Fibroblast of skin of left quadriceps (primary cell): ENCODE measurements at places on chromosomes 4 and X.

DNA sequence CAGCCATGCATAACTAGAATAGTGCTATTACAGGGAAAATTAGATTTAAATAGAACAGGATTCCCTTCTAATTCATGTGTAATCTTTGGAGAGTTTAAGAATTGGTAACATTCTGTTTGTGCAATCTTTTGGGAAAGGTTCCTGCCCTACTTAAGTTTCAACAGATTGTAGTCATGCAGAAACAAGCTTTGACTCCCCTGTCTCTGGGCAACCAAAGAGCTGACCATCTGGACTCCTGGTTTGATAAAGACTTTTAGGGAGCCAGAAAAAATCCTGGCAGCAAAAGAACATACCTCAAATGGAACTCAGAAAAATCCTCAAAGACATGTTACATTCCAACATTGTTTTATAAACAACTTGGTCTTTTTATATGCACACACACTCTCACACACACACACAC is 191.1 kb upstream of the NEIL3 start:
- peak; percentile 93 for DNase-seq

DNA sequence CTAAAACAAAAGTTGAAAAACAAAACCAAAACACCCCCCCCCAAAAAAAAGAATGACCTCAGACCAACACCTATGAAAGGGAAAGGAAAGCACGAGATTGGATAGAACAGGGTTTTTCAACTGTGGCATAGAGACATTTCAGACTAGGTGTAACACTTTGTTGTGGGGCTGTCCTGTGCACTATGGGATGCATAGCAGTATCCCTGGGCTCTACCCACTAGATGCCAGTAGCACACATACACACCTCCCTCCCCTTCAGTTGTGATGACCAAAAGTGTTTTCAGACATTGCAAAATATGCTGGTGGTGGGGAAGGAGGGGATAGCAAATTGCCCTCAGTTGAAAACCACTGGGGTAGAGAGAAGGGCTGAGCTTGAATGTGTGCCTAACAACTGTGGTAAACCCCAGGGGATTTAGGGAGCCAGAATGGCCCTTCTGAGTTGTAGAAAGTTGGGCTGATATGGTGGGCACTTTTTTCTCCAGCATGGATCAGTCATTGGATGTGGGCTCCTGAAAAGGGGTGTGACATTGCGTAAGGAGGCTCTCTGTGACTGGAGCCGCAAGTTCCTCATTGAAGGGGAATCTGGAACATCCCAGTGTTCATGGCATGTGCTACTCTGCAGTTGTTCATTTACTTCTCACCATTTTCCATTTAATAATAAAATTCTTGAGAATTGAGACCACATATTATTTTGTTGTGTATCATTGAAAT is 8.8 kb upstream of the GEMIN8 start:
- no peak for DNase-seq

DNA sequence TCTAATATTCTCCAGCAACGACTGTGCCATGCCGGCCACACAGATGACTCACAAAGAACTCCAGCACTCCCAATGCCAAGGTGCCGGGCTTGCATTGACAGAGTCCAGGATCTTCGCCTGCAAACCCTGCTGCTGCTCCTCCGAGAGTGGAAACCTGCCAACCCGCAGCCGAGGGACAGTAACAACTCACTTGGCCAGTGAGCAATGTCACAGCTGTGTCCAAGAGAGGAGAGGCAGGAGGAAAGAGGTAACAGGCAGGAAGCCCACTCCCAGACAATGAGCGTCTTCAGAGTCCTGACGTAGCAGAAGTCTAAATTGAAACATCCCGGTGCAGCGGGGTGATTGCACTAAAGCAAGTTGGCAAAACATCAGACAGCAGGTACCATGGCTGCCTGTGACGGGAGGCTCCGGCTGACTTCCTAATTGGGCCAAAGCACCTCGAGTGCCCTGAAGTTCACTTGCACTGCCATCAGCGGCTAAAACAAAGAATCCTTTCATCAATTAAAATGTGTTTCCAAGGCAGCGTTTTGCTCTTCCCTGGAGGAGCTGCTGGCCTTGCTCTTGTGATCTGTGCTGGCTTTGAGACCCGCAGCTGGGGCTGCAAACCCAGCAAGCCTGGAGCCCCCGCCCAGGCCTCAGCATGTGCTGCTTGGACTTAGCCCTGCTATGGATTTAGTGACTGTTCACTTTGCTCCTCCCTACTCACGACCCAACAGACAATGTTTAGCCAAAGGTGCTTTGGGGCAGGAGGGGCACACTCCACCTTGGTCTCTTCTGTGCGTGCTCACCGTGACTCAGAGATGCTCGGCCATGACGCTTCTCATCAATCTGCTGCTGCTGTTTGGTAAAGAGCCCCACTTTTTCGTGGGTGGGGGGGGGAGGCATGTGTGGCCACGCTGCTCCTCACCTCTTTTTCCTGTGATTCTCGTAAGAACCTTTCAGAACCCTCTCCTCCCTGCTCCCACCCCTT is 36.5 kb downstream of the DCTD start:
- DNase-seq = no peak

DNA sequence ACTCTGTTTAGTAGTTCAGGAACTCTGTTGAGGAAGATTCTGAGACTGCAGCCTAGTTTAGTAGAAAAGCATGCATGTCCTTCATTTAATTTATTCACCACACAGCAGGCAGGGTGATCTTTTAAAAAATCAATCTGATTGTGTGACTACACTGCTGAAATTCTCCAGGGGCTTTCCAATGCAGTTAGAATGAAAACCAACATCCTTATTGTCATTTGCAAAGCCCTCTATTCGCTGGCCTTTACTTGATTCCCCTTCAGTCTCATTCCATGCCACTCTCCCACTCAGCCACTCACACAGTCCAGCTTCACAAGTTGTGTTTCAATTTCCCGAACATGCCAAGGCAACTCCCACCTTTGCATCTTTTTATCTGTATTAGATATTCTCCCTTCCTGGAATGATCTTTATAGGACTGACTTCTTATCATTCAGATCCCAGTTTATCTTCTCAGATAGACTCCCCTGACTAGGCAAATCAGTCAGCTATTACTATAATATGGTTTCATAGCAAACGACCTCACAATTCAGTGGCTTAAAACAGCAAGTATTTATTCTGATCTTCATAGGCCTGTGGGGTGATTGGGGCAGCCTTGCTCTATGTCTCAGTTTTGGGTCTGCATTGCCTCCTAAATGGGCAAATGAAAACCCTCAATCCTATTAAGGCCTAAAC is 21.3 kb upstream of the FTHL17 start:
- no peak for DNase-seq

DNA sequence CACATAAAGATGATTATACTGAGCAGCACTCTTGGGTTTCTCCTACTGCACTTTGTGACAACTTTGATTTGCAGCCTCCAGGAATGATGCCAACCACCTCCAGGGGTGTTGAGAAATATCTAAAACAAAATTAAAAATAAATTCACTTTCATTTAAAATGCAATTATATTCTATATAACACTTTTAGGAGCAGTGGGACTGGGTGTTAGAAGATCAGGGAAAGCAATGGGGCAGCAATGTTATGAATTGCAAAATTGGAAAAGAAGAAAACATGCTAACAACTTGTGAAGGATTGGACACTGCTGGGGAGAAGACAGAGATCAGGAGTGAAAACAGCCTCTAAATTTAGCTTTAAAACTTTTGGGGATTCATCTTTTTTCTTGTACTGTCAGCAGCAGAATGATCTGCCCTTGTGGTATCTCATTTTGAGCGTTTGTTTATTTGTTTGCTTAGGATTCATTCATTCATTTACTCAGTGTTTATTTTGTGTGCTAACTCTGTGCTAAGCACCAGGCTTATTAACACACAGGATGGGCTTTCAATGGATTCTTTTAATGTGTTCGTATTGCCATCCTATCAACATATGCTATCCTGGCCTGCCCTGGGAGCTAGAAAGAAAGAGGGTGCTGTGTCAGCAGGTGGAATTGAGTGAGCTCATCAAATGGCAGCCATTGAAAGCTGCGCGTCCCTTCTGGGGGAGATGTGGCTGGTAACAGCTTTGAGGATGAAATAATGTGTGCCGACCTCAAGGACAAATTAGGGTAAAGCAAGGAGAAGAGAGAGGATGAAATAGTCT is 96.5 kb downstream of the FRMPD4 start:
- no peak for DNase-seq

GRCh38 chrX:28591542-28591941 is 4.3 kb downstream of the IL1RAPL1 start:
- no peak for DNase-seq

- DNase-seq = no peak
Observed at GRCh38 chr4:127772769-127773671, 9.1 kb upstream of the HSPA4L start.

GRCh38 chr4:165560941-165561340 is 182.1 kb downstream of the CPE start:
- no peak for DNase-seq

GRCh38 chrX:107825698-107826237 is at the start of gene MID2:
TSS of gene MID2 (plus strand) at chrX:107825866. CDS start at chrX:107826427, 561 bp downstream.
- no peak for DNase-seq

GRCh38 chrX:49310371-49310770 is 6.9 kb downstream of the GAGE10 start:
- no peak for DNase-seq

GRCh38 chr4:40621229-40621591 is 8.5 kb downstream of the RBM47 start:
- no peak for DNase-seq

DNA sequence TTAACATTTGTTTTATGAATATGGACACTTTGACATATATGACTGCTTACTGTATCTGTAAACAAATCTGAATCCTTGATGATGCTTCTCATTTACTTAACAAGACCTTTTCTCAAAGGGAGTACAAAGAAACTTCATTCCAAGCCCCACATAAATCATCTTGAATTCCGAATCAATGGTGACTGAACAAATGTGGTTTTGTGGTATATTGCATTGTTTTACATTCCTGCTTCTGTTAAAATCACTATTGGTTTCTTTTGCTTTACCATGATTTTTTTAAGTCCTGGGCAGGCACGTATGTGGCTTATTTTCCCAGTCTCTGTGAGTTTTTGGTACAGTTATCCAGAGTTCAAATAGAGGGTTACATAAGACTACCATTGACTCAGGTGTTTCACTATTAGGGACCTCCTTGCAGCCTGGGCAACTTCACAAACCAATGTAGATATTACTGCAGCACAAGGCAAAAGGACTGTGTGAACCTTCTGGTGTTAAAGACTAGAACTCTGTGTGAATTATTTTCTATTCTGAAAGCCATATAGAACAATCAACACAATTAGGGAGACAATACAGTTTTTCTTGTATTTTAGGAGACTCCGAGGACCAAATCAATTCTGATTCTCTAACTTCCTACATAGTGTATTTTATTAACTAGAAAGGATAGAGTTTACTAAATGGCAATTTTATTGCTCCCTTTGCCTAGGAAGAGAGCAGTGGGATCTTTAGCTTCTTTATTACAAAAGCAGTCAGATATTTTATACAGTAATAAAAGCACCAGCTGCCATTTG is 196.4 kb downstream of the GALNTL6 start:
- no peak for DNase-seq

- DNase-seq = peak; percentile 13
Observed at GRCh38 chrX:109199726-109200125, 282.2 kb downstream of the GUCY2F start.

DNA sequence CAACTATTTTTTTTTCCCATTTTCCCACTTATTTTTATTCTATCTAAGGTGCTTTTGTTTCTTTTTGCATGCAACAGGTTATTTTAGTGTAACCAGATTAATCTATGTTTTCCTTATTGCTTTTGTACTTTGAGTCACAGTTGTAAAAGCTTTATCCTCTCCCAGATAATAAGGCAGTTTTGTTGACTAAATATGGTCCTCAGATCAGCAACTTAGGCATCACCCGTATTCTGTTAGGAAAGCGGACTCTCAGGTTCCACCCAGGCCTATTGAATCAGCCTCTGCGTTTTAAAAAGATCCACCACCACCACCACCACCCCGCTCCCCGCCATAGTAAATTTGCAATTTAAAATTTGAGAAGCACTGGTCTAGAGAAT is 58.6 kb upstream of the USP9X start:
- no peak for DNase-seq

DNA sequence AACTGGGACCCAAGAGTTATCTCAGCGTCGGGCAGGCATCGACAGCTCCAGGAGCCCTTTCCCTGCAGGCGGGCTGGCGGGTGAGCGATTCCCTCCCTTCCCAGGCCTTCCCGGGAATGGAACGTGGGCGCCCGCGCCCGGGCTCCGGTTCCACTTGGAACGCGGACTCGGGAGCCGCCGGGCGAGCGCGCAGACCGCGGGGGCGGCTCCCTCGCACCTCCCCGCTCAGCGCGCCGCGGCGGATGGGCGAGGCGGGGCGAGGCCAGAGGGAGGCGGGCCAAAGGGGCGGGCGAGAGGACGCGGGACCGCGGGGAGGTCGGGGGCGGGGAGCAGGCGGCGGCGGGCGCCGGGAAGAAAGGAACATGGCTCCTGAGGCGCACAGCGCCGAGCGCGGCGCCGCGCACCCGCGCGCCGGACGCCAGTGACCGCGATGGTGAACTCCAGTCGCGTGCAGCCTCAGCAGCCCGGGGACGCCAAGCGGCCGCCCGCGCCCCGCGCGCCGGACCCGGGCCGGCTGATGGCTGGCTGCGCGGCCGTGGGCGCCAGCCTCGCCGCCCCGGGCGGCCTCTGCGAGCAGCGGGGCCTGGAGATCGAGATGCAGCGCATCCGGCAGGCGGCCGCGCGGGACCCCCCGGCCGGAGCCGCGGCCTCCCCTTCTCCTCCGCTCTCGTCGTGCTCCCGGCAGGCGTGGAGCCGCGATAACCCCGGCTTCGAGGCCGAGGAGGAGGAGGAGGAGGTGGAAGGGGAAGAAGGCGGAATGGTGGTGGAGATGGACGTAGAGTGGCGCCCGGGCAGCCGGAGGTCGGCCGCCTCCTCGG is at the start of gene PKD2:
TSS of gene PKD2 (plus strand) at position 332 of the 818 bp plus-strand sequence. CDS start at position 431, 99 bp downstream.
- DNase-seq = peak; percentile 44

- no peak for DNase-seq
Observed at GRCh38 chr4:108483079-108483478, 137.3 kb upstream of the RPL34 start.

DNA sequence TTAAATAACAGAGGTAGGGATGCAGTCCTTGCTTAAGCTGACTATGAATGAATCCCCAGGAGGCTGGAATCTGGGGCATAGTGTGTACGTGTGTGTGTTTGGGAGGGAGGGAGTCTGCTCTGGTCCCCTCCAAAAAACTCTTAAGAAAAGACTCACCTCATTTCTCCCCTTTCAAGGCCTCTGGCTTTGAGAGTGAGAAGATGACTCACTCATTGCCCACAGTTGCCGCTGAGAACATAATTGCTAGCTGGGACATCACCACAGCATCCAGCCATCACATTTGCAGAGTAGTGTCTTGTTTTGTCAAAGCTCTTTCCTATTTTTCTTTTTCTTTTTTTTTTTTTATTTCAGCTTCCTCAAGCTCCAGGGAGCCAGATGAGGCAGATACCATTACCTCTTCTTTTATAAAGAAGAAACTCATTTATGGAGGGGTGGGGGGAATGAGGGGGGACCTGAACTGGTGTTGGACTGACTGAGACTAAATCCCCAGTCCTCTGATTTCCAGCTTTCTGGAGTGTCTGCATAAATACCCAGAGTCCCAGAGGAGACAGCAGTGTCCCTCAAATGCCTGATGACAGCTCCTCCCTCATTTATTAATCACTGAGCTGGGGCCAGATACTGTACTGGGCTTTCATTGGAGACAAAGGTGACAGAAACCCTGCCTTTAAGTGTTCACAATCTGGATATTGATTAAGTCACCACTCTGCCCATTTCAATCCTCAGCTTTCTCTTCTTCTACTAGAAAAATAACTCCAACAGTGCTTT is 61.9 kb upstream of the LAS1L start:
- peak; percentile 24 for DNase-seq

- no peak for DNase-seq
Observed at GRCh38 chr4:113820108-113820507, 58.6 kb upstream of the CAMK2D start.
